NCI-H1930 (cell line): ENCODE measurements at places on chromosomes 1 and 21.

- no peak for DNase-seq
These were observed 456 bp upstream of the SMYD2 start for GRCh38 chr1:214280386-214281020.

- no peak for DNase-seq
These were observed 14.4 kb upstream of the NOS1AP start for GRCh38 chr1:162055062-162055461.

DNA sequence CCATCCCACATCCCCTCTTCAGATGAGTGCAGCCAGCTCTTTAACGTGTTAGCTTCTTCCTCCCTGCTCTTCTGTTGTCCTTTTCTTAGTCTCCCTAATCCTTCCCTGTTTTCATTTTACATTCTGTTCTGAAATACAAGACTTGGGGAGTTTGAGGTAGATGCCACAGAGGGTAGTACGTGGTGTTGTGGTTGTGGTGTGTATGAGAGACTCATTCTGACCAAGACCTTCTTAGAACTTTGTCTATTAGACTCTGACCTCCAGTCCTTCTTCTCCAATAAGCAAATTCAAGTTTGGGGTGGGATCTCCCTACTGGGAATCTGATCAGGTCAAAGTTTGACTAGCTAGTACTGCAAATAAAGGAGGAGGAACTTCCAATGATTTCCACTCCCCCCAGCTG lies 39.5 kb downstream of the CACNA1E start:
- DNase-seq, result no peak

- DNase-seq, result no peak
These were observed 630 bp downstream of the HPCA start for GRCh38 chr1:32886828-32887414.

GRCh38 chr1:70633004-70633403 lies 221.9 kb downstream of the CTH start:
- no peak for DNase-seq

GRCh38 chr1:169853341-169853740 lies 40.4 kb downstream of the SCYL3 start:
- no peak for DNase-seq

- no peak for DNase-seq
These were observed 88.4 kb downstream of the OLFML2B start for GRCh38 chr1:161935264-161935663.

DNA sequence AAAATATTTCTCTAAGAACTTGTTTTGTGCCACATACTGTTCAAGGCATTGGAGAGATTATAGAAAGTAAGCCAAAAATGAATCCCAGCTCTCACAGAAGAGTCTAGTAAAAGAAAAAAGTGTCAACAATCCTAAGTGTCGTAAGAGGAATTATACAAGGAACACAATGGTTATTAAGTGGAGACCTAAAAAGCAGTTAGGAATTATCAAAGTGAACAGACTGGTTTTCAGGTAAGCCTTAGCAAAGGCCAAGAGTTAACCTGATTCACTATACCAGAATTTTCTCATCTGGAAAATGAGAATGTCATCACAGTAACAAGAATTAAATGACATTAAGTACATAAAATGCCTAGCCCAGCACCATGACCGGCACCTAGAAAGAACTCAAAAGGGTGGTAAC lies 15.6 kb downstream of the SERBP1 start:
- DNase-seq, result no peak

DNA sequence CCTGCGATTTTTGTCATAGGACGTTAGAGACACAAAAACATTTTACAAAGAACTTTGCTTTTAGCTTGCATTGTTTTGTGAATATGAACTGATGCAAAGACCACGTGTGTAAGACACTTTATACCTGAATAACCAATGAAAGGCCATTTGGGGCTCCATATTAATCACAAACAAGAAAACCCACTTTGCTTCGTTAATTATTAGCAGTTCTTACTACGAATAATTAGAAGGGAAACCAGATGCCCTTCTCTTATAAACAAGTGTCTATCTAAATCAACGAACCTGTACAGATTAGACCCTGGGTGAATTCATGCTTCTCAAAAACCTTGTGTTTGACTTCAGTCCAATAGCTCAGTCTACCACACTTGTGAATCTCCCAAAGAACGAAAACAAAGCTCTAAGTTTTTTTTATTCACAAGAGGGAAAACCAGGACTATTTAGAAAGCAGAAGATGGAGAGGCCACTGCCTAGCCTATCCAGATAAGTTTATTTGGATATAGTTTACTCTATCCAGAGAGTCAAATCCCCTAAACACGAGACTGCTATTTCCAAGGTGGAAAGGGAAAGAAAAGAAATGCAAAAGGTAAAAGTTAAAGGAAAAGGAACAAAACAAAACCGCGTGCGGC lies 897 bp downstream of the CYYR1 start:
- no peak for DNase-seq

- no peak for DNase-seq
These were observed 23.0 kb upstream of the ABCD3 start for GRCh38 chr1:94395231-94395630.

- DNase-seq, result no peak
These were observed 239.0 kb downstream of the NTNG1 start for GRCh38 chr1:107379826-107380225.

GRCh38 chr1:37682334-37682987 lies 9.9 kb upstream of the CDCA8 start:
- peak; percentile 58 for DNase-seq

GRCh38 chr1:224785622-224786021 lies 143.9 kb upstream of the DNAH14 start:
- no peak for DNase-seq

DNA sequence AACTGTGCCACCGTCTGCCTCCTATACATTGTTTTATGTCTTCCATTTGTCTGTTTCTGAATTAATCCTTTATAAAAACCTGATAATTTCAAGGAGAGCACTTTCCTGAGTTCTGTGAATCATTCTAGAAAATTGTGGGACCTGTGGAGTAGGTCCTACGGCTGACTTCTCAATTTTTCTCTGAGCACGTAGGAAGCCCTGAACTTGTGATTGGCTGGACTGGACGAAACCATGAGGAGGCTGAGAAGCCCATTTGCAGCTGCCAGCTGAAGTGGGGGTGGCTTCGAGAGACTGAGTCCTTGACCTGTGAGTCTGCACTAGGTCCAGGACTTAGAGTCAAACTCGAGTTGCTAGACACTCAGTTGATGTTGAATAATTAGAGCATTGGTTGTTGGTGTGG lies 277.1 kb upstream of the NCAM2 start:
- DNase-seq, result no peak
